Fibroblast of gingiva (primary cell): ENCODE measurements at places on chromosomes 1 and 21.

GRCh38 chr1:204431310-204432184 is 19.9 kb upstream of the PPP1R15B start:
- DNase-seq: peak; percentile 76

DNA sequence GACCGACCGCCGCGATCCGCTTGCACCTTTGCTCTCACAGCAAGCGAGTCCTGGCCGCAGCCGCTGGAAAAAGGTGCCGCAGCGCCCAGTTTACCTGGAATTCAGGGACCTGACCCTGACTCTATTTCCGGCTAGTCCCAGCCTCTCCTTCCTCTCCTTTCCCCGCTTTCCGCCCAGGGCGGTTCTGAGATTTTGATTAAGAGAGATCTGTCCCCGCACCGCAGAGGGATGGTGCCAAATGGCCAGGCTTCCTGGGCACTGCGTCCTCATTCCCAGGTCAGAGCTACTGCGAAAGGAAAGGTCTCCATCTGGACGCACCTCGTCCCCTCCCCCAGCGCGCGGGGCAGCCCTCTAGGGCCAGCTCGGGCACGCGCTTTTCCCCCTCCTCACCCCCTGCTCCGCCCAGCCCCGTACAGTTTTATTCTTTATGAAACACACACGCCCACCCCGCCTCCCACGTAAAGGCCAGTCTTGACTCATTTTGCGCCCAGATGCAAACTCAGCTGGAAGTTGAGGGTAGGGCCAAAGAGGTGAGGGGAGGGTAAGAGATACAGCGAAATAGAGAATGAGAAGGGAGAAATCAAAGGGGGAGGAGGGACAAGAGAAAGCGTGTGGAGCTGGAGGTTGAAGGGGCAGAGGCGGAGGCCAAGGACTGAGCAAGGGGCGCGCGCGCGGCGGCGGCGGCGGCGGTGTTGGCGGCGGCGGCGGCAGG is 411.8 kb upstream of the ESRRG start:
- DNase-seq: no peak

GRCh38 chr1:87093286-87093685 is 178.9 kb downstream of the HS2ST1 start:
- no peak for DNase-seq

- no peak for DNase-seq
Observed at GRCh38 chr1:179709841-179710329, 33.2 kb upstream of the FAM163A start.

DNA sequence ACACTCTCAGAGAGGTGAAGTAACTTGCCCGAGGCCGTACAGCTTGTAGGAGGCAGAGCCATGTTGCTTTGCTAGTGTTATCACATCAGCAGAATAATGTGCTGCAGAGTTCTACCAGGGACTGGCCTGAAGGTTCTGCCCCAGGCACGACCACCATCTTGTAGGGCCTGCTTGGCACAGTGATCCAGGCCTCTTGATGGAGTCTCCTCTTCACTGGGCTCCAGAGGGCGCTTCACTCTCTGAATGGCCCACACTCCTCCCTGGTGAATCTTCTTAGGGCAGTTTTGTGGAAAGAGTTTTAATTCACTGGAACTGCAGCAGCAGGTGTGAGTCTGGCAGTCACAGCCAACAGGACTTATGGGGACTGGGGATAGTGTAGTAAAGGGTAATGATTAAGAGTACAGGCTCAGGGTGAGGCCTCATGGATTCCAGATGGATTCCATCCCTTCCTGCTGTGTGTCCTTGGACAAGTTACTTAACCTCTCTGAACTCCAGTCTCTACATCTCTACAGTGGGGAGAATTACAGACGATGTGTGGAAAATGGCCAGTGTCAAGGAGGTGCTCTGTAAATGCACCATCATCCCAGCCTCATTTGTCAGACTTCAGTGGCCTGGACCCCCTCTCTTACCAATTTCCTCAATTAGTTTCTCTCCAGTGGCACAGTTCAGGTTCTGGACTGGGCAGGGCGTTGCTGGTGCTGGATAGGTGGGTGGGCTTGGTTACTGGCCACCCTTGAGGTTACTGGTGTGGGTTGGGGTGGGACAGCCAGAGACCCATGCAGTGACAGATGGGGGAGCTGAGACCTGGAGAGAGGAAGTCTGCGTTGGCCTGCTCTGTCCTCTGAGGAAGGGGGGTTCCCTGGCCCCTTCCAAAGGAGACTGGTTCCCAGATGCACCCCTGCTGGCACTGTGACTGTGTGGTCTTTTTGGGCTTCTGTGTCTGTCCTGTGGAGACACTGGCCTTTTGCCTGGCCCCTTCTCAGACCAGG is 45.9 kb upstream of the CSF3R start:
- no peak for DNase-seq

- DNase-seq: no peak
Observed at GRCh38 chr1:78275906-78276685, 214.7 kb upstream of the PTGFR start.

DNA sequence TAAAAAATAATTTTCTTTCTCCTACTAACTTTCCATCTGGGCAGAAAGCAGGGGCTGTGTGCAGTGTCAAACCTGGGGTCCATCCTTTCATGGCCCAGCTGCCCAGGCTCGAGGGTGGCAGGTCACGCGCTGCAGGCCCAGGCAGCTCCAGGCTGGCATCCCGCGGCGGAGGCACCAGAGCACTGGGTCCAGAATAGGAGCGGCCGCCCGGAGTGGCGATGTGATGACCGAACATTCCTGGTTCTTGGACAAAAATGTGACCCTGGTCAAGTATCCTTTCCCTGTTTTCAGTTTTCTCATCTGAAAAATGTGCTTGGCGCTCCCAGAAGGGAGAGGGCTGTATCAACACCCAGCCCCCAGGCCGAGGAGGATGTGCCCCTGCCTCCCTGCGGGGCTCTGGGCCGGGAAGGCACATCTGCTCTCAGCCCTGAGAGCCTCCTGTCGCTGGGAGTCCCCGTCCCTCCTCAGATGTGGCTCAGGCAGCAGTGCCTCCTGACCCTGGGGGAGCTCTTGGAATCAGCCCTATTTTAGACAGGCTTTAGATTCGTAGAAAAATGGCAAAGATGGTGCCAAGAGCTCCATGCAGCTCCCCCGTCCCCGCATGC is 29.3 kb downstream of the SLX9 start:
- DNase-seq: no peak

- peak; percentile 72 for DNase-seq
Observed at GRCh38 chr1:247331172-247331524, 519 bp downstream of the ZNF496 start.

DNA sequence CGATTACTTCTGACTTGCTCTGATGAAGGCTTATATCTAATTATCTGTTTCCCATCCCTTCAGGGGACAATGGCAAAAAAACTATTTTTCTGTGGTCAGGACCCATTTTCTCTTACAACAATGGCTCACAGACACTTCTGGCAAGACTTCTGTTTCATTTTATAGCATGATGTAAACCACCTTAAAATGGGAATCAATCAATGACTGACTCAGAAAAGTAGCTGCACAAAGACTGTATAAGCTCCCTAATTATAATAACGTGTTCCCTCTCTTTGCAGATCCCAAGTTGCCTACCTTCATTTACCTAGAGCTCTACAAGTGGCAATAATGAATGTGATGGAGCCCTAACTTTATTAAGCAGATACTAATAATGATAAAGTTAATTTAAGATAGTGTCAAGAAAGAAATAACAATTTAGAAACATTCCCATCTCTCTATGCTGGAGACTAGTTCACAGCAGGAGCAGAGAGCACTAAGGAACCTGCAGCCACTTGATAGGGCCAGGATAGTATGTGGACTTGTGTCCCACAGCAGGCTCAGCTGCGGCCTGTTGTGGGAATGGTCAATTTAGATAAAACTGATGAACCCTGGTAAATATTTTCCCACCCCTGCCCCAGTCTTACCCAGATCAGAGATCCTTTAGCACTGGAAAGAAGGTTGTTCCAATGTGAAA is 538 bp downstream of the GBP2 start:
- no peak for DNase-seq

GRCh38 chr1:217525773-217526490 is 105.0 kb downstream of the GPATCH2 start:
- peak; percentile 33 for DNase-seq

DNA sequence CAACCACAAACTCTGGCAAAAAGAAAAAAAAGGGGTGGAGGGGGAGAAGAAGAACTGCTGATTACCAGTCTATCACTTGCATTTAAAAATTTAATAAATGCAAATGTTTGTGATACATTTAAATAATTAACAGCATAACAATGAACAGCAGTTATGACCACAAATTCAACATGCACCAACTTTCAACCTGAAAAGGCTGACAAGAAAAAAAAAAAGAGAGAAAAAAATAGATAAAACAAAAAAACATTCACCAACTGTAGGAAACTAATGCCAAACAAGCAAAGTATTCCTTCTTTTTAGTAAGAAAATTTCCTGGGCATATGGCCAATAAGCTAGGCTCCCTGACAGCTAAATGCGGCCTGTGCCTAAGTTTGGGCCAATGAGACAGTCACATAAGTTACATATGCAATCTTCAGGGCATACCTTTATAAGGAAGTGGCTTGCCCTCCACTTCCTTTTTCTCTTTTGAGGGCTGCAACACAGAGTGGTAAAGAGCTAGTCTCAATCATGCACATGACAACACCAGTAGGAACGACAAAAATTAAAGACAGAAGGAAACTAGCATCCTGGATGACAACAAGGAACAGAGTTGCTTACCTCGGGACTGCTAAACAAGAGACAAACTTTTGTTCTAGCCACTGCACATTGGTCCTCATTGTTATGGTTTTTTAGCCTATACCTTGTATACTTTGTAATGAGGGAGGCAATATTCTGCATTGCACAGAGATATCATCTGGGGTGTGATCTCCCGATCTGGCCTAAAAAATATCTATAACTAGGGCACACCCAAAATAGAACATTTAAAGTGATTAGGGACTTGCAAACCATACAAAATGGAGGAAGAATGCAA is 24.2 kb upstream of the PHTF1 start:
- DNase-seq: peak; percentile 43

GRCh38 chr1:119372503-119373086 is 4.0 kb downstream of the HAO2 start:
- peak; percentile 13 for DNase-seq

GRCh38 chr1:64435000-64435399 is 34.9 kb upstream of the CACHD1 start:
- DNase-seq: no peak

GRCh38 chr1:223514644-223515043 is 121.4 kb downstream of the CCDC185 start:
- DNase-seq: no peak

DNA sequence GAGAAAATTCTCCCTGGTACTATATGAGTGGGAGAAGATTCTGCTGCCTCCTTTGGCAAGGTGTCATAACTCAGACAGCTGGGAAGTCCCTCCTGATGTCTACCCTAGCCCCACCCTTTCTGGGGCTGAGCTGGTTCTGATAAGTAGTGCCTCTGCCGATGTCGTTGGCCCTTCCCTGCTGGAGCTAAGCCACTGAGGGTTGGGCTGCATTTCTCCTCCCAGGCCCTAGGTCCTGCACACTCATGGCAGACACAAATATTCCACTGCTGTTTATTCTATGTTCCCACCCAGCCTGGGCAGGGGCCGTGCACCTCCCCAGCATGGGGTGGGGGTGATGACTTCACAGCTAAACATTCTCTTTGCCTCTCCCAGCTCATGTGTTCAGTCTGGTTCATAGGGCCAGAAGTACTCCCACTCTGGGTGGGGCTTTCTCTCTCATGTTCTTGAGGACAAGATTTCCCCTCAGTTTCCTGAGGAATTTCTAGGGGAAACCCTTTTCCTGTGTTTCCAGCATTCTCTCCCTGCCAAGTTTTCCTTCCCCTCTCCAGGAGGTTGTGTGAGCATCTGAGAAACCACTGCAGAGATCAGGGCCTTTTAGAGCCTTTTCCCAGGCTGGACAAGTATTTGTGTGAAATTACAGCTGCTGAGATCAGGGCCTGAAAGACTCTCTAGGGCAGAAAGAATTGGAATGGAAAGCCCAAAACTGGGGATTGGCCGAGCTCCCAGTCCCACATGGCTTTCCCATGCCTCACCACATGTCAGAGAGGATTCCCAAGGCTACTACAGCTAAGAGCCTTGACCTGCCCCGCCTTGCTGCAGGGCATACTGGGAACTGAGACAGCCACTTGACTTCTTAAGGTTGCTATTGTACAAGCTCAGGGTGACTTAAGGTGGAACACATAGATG is 66.2 kb downstream of the ATP2B4 start:
- DNase-seq: peak; percentile 92

- DNase-seq: no peak
Observed at GRCh38 chr1:18714404-18715175, 83.9 kb downstream of the PAX7 start.

- no peak for DNase-seq
Observed at GRCh38 chr1:223669003-223669795, 3.7 kb upstream of the CAPN8 start.

DNA sequence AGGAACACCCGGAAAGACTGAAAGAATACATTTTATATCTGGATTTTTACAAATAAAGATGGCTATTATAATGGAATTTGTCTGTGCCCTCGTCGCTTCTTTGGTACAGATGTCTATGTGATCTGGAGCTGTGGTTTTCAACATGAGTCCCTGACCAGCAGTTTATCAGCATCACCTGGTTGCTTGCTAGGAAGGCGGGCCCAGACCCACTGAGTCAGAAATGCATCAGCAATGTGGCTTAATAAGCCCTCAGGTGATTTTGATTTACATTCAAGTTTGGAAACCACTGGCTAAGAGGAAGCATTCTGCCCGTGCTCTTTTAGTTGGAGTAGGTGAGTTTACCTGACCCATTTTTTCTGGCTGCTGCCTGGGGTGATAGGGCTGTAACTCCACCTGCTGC is 31.7 kb downstream of the ATP1A1 start:
- DNase-seq: no peak

- DNase-seq: no peak
Observed at GRCh38 chr1:185694081-185694480, 40.1 kb upstream of the HMCN1 start.

DNA sequence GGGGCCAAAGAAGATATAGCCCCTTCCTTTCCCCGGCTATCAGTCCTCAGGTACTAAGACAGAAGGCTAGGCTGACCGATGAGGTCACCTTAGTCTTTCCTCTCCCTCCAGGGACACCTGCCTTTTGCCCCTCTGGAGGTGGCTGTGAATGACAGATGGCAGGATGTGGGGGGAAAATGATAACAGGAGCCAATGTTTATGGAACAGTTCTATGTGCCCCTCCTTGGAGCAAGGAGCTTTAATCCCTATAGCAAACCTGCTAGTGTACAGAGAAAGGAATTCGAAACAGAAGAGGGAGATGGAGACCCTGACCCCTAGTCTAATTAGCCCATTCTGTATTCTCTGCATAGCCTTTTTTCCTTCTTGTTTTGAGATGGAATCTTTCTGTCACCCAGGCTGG is 28.1 kb downstream of the SERINC2 start:
- no peak for DNase-seq

DNA sequence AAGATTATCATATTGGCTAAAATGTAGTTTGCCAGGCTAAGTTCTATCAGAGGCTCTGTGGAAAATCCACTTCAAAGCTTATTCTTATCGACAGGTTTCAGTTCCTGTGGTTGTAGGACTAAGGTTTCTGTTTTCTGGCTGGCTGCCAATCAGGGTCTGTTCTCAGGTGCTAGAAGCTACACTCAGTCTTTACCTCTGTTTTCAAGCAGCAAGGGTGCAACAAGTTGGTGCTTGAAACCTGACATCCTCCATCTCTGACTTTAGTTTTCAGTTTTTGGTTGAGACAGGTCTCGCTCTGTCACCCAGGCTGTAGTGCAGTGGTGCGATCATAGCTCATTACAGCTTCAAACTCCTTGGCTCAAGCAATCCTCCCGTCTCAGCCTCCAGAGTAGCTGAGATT is 15.3 kb upstream of the TMCO2 start:
- DNase-seq: no peak

GRCh38 chr1:7893529-7894180 is 40.8 kb upstream of the UTS2 start:
- DNase-seq: peak; percentile 95
